ENCODE measurements at places on chromosomes 7 and 10. TPM values are rescaled to one million over a fixed set of nuclear protein-coding genes. Genes with fewer than 3 reads are reported as not detected.
A peak's percentile ranks its signal among the peaks of the same experiment; 100 is the strongest.

DNA sequence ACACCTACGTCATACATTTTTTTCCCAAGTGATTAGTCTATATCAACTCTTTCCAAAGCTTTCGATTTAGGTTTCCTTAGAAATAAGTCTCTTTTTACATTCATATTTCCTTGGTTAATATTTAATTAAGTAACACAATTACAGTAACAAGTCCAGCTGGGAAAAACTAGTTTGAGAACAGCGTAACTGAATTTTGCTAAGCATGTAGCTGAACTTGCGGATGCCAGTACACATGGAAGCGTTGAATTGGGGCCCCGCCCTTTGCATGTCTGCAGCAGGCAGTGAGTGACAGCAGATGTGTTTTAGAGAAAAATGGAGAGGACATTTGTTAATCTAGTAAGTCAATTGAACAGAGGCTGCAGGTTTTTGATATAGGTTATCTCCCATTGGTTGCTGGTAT, 72.5 kb downstream of the TAF3 start:
- DNase-seq, result no peak

Gene SLC26A3
- total RNA-seq, result not detected

Gene CYP3A5
- not detected for total RNA-seq

DNA sequence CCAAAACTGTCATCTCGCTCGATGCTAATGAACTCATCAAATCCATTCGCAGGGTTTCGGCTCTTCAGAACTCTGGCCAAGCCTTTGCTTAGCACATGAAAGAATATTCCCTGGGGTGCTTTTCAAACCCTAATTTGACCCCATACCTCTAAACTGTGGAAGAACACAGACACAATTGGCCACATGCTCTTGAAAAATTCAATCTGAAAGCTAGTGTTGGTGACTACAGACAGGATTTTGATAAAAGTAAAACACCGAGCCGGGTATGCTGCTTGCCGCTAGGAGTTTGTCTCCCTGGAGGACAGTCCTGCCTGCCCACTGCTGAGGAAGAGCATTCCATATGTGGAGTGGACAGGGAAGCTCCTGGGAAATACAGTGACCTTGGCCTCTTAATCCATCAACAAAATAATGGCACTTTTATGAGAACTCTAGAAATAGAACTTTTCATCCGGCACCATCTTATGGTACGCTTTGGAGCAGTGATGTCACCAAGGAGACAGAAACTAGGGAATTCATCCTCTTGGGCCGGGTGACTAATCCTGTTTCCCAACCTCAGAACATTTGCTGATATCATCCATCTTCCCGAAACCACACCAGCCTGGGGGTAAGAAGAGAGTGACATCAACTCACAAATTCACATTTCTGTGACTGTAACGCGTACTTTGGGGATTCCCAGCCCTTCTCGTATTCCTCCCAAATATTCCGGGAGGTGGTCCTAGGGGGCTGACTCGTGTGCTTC, 34.2 kb downstream of the MTURN start:
- DNase-seq, result peak; percentile 47

DNA sequence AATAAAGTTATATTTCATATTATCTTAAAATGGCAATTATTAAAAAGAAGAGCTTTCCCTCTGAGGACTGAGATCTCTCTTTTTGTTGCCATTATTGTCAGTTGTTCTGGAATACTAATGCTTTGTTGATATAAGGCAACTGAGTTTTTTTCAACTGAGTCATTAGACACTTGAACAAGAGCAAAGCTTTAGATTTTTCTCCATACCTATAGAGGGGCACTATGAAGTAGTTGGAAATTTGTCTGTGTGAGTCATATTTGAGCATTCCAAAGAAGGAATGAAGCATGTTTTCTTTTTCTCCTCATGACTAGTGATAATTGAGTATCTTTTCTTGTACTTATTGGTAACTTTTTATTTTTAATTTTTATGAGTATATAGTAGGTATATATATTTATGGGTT, 24.5 kb downstream of the RPA3 start:
- DNase-seq, result no peak

Gene ADCYAP1R1
- not detected for total RNA-seq

DNA sequence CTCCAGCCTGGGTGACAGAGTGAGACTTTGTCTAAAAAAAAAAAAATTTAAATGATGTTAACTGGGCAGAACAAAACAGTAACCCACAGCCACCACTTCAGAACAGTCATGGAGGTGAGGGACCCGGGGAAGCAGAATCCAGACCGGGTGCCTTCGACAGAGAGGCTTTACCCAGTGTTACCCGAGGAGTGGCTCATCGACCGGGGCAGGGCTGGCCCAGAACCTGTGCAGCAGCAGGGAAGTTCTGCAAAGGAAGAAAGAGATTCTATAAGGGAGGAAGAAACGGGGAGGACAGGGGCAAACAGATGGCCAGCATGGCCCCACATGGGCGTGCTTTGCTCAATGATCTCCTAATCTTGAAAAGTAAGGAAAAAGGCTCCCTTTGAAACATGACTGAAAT, 26.0 kb upstream of the UBE3C start:
- DNase-seq, result no peak

Gene TMEM225B
- not detected for total RNA-seq

- DNase-seq, result peak; percentile 90
These were observed 149.5 kb downstream of the ARID5B start for GRCh38 chr10:62050893-62051433.

Gene CHN2
- total RNA-seq, result 40.5 TPM
